ENCODE measurements at places on chromosomes 3 and 15.

GRCh38 chr15:99014803-99015697, 7.5 kb upstream of the PGPEP1L start:
- peak; percentile 78 for DNase-seq
- peaks cover 2% of the 10 kb centered on the region for H3K4me1 ChIP-seq
- peak overlapping the region; percentile 71 for H3K27ac ChIP-seq
- H3K4me3 ChIP-seq = peak overlapping the region; percentile 57

GRCh38 chr3:156483002-156483401, 71.9 kb downstream of the SSR3 start:
- peaks cover 4% of the 10 kb centered on the region for H3K4me1 ChIP-seq
- no peaks in the 10 kb centered on the region for H3K27me3 ChIP-seq
- no peak for DNase-seq

GRCh38 chr15:77836121-77836692, 203.5 kb upstream of the LINGO1 start:
- H3K4me3 ChIP-seq = no peak overlapping the region
- no peaks in the 10 kb centered on the region for H3K4me1 ChIP-seq
- no peak overlapping the region for H3K27ac ChIP-seq

GRCh38 chr3:120092474-120092873, 1.8 kb downstream of the GSK3B start:
- no peaks in the 10 kb centered on the region for H3K36me3 ChIP-seq
- H3K4me1 ChIP-seq = peaks cover 7% of the 10 kb centered on the region
- no peak overlapping the region for H3K27ac ChIP-seq
- peak overlapping the region; percentile 97 for H3K4me3 ChIP-seq
- DNase-seq = no peak

DNA sequence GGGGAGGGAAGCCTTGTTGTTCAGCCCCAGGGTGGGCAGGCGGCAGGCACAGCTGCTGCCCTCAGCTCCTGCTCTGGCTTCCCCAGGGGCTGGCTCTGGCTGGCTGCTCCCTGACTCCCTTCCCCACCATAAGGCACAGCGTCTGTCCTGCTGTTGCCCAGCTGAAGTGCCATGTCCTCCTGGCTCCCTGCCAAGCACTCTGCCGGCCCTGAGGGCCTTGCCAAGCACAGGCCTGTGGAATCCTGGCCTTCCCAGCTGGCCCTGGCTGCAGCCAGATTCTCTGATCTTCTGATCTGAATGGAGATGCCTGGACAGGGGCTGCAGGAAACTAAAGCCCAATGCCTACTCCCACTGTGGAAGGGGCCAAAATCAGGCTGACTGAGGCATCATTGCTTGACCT, 1.1 kb downstream of the IQCF6 start:
- H3K27me3 ChIP-seq = no peaks in the 10 kb centered on the region
- no peak overlapping the region for H3K4me3 ChIP-seq
- H3K27ac ChIP-seq = no peak overlapping the region
- DNase-seq = no peak

All from ovary (tissue), 10 donors.